ENCODE measurements at places on chromosomes 12 and 14.

GRCh38 chr14:64910847-64911495, 3.3 kb upstream of the CHURC1 start:
- no peak for DNase-seq

- DNase-seq, result no peak
Measured at GRCh38 chr14:45906257-45906656, 653.3 kb upstream of the MIS18BP1 start.

- no peak for DNase-seq
Measured at GRCh38 chr14:99707921-99708320, 23.8 kb downstream of the CYP46A1 start.

DNA sequence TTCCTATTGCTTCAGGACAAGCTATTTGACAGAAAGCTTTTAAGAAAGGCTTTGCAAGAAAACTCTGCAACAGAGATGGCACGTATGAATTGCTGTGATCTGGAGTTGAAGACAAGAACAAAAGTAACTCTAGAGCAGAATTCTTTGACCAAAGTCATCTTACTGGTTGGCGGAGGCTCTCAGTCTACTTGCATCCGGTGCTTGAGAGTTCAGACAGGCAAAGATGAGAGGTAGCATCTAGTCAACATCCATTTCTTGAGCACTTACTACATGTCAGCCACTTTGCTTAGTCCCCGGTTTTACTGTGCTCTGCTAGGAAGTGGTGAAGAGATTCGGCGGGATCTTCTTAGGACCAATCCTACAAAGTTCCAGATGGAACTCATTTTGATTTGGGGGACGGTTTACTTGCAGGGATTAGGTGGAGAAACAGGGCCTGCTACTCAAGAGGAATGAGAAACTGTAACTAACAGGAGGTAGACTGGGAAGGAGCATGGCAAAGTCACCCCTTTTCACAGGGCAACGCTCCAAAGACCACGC, 404 bp upstream of the CCDC91 start:
- no peak for DNase-seq

DNA sequence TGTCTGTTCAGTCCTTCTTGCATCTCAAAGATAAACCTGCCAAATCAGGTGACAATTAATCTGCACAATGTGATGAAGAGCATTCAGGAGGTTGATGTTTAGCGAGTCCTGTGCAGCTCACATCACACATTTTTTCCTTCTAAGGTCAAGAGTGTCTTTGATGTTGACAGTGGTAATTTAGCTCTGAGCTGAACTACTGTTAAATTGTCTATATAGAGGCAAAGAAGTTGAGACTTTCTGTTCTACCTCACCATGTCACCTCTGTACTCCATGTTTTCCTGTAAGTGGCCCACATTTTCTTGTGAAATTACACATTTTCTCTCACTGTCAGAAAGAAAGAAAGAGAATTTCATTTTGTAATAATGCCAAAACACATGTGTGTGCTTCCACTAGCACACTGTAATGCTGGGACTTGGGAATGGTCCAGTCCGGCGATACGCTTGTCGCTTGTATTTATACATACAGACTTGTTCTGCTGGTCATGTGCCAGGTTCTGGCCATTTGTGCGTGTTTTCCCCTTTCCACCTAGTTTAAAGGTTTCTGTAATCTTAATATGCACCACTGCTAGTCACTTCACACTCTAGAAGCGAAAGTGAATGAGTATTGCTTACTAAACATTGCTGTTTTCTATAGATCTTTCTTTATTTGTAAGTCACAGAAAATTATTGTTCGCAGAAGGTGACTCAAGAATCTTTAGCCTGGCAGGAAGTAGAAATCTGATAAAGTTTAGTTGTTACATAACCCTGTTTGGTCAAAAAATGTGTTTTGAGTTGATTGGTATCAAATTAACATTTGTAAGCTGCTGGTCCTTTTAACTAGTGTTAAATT, 328.9 kb downstream of the TMTC2 start:
- no peak for DNase-seq

GRCh38 chr12:22635812-22636211, 10.8 kb downstream of the ETNK1 start:
- DNase-seq, result no peak

DNA sequence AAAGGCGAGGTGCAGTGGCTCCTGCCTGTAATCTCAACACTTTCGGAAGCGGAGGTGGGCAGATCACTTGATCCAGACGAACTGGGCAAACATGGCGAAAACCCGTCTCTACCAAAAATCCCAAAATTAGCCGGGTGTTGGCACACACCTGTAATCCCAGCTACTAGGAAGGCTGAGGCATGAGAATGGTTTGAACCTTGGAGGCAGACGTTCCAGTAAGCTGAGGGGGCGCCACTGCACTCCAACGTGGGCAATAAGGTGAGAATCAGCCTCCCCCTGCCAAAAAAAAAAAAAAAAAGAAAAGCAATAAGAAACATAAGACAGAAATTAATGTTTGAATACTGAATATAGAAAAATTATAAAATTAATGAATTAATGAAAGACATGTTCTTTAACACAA, 928.7 kb downstream of the LRFN5 start:
- no peak for DNase-seq

DNA sequence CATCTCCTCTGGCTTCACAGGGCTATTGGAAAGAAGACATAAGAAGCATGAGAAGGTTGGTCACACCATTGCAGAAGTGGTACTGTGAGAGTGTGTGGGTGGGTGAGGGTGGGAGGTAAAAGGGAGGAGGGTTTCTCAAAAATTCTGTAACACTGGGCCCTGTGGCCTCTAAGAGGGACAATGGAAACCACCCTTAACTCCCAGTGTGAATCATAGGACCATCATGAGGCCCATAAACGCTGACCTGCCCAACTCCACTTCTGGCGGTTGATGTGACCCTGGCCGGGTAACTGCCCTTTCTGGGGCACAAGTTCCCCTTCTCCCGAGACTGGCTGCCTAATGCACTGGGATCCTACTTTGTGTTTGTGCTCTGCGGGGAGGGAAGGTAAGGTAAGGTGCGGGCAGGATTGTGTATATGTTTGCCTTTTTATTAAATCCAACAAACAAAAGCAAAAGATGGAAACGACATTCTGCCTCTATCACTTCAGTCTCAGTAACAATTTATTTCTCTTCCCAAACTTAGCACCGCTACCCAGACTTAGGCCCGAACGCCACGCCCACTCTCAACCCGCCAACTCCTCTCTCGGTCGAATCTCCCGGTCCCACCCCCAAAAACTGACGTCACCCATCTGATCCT, 551 bp downstream of the METTL1 start:
- DNase-seq, result peak; percentile 57

DNA sequence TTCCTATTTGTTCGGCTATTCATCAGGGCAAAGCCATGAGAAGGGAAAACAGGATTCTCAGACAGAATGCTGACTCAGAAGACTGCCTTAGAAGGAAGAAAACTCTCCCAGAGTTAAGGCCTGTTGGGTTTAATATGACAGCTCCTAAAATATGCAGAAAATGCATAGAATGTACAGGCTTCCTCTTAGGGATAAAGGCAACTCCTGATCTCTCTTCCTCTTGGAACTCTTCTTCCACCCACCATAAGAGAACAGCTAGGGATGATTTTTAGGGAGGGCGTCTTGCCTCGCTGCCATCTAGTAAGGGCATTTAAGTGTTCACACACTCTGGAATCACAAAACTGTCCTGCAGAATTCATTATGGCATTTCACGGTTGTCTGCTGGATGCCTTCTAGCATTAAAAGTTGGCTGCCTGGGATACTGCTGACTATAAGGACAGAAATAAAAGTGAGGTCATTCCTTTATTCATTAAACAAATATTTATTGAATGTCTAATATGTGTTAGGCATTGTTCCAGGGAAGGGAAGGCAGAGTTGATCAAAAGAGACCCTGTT, 73.7 kb downstream of the DCAF5 start:
- no peak for DNase-seq

DNA sequence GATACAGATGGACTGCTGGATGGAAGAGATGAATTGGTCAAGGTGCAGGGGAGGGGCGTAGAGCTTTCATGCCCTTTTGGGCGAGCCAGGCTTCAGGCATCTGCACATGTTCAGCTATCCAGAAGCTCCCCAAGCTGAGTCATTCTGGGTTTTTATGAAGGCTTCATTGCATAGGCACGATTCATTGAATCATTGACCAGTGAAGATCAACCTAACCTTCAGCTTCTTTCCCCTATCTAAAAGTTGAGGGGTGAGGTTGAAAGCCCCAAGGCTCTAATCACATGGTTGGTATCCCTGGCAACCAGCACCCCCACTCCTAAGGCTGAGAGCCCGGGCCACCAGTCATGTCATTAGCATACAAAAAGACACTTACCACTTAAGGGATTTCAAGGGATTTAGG, 36.3 kb downstream of the RPS29 start:
- DNase-seq, result no peak

GRCh38 chr14:69235708-69236107, 24.2 kb upstream of the GALNT16 start:
- no peak for DNase-seq

- no peak for DNase-seq
Measured at GRCh38 chr14:59341858-59342477, 123.2 kb downstream of the GPR135 start.

GRCh38 chr14:77868552-77869285, 68.8 kb downstream of the ADCK1 start:
- DNase-seq, result no peak

GRCh38 chr12:13980538-13981295, 685 bp downstream of the GRIN2B start:
- no peak for DNase-seq

DNA sequence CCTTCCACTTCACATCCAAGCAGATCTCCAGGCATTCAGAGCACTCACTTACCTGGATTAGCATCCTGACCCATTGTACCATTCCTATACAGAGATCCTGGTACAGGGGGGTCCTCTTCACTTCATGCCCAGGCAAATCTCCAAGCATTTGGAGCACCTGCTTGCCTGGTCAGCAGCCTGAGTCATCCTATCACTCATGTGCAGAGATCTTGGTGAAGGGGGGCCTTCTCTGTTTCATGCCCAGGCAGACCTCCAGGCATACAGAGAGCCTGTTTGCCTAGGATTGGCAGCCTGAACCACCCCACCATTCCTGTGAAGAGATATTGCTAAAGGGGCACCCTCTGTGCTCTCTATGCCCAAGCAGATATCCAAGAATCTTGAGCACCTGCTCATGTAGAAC, 111.1 kb upstream of the CCDC175 start:
- no peak for DNase-seq

DNA sequence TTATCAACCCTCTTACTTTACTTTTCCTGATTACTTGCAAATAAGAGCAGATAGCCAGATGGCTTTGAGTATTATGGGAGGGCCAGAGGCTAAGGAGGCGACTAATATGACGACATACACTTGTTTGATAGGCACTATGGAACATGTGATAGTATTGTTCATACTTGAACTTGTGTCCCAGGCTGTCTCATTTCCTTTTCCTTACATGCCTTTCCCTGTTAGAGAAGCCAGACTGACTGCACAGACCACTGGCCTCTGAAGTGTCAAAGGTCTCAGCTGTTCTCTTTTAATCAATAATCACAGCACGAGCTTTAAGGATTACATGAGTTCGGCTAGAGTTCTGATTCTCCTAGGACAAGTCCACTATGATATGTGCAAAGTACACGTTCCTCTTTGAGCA, 326.0 kb downstream of the PRKD1 start:
- no peak for DNase-seq

GRCh38 chr12:121613462-121613861, 12.9 kb upstream of the ORAI1 start:
- DNase-seq, result no peak

GRCh38 chr12:45779936-45780335, 50.4 kb downstream of the ARID2 start:
- DNase-seq, result no peak

GRCh38 chr12:82430541-82431145, 72.3 kb downstream of the METTL25 start:
- DNase-seq, result no peak

GRCh38 chr14:97697772-97698171, 900.6 kb downstream of the VRK1 start:
- DNase-seq, result no peak

DNA sequence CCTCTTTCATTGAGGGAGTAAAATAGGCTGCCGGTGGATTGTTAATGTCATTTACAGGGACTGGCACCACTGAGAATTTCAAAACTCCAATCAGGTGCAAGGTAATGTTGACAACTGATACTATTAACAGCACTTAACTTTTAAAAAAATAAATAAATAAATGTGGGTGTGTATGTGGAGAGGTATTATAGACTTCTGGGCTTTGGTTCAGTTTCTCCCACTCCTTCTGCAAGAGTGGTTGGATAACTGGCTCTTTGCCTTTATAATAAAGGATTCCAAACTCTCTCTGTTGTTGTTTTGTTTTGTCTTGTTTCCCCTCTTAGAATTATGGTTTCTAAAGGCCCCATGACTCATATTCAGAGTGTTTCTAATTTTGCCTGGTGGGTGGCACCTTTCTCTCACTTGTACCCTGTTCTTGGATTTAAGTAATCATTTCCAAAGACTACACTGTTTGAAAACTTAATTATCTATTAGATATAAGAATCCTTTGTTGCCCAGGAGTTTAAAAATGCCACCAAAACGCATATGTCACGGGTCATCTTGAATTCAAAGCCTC, 151.6 kb upstream of the ARID2 start:
- DNase-seq, result no peak

DNA sequence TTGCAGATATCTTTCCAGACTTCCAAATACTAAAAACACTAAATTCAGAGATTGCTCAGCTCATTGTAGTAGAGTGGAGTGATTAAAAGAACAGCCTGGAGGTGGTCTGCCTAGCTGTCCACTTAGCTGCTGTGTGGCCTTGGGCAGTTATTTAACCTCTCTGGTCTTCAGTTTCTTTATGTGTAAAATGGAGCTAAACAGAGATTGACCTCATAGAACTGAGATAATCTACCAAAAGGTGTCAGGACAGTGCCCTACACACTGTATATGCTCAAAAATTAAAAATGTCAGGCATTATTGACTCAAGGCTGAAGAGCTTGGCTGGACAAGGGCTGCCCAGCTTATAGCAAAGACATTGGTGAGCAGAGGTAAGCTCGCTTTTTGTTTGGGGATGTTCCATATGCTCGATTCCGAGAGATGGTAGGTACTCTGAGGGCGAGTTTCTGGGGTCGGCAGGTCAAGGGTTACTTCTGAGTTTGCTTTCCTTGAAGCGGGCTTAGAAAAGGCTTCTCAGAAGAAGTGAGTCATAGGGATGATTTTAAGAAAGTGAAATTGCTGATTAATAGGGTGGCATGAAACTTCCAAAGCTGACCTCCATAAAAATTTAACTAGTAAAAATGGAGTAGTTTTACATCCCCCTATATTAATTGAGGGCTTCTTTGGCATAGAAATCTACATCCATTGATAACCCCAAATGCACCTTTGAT, 107.5 kb downstream of the GPATCH2L start:
- DNase-seq, result no peak

- no peak for DNase-seq
Measured at GRCh38 chr12:75479963-75480461, 543 bp upstream of the GLIPR1 start.

Data from stimulated activated CD4-positive, alpha-beta T cell treated with anti-CD3 and anti-CD28 coated beads, Interleukin-15, amount 100 ng/mL, for 1 hour (primary cell).